ENCODE measurements at places on chromosomes 3 and 15.

- peak; percentile 80 for DNase-seq
Measured at GRCh38 chr15:84685304-84685703, 27.3 kb upstream of the NMB start.

DNA sequence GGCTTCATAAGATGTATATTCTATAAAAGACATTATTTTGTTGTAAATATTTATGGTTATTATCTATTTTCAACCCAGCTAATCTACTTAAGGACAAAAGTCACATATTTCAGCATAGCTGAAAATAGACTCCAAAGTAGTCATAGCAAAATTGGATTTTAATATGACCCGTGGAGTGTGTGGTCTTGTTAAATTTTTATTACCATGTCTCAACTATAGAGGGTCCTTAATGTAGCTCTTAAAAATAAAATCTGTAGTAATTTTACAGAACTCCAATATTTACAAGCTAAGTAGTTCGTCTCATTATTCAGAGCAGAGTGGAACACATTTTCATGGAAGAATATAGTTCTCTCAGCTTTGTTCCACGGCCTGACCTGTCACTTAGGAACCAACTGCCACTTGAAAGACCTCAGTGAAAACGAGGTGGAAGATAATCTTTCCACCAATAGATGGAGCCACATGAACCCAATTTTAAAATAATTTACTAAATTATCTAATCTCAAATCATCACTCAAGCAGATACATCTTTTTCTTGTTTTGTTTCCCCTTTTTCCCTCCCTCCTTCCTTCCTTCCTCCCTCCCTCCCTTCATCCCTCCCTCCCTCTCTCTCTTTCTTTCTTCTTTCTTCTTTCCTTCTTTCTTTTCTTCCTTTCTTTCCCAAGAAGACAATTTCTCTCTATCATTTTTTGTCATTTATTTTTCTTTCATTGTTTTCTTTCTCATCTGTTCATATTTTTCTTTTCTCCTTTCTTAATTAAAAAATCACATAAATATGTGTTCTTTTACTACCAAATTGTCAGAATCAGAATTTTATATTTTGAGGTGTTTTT lies 97.2 kb downstream of the CLDN1 start:
- no peak for DNase-seq

DNA sequence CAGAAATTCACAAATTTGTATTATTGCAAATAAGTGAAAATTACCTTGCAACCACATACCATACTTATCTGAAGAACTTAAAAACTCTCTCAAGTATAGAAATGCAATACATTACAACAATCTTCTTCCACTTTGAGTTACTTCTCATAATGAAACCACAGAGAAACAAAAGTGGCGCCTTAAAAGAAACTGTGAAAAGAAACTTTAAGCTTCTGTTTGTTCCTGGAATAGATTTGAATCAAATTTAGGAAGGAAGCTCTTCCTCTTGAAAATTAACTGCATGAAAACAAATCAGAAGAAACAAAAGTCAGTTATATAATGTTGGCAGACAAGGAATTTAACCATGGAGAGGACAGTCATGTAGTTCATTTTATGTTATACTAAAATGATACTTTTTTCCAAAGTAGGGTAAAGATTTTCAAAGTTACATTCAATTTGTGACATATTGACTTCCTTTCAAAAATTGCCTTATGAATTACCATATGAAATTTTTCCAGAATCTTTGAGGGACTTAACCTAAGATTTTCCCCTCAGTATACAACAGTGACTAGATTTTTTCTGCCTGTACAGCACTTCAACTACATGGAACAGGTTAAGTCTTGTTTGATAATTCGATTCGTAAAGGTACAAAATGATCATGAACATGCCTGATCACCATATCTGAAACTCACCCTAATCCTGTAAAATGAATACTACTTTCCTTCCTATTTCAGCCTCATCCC lies 57.6 kb upstream of the TNFSF10 start:
- DNase-seq: no peak

DNA sequence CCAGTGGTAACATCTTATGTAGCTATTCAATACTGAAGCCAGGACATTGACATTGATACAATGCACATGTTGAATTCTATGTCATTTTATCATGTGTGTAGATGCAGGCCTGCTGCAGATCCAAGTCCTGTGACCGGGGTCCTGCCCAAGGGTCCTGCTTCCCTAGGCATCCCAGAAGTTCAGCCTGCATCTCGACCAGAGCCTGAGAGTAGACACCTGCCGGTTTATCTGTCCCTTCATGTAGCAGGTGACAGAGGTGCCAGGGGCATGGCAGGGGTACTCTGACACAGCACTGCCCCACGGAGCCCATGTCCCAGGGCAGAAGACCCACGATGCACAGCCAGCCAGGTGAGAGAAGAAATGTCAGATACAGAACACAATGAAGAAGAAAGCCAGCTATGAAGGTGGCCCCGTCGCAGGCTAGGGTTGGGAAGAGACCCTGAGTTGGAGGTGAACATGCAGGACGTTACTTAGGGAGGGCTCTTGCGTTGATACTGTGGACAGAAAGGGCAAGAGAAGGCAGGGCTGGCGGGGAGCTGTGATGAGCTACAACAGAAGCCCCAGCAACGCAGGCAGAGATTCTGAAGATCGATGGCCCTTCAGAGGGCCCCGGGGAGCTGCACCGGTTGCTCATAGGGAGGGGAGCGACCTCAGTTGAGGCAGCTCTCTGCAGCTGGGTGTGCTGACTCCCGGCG lies 51.0 kb downstream of the TPRA1 start:
- DNase-seq: no peak
